ENCODE measurements at places on chromosomes 7 and 10.

- DNase-seq = no peak
These were observed 102.8 kb downstream of the PRKG1 start for GRCh38 chr10:51176976-51177695.

- DNase-seq = no peak
These were observed 39.2 kb upstream of the RPA3 start for GRCh38 chr7:7757576-7757975.

DNA sequence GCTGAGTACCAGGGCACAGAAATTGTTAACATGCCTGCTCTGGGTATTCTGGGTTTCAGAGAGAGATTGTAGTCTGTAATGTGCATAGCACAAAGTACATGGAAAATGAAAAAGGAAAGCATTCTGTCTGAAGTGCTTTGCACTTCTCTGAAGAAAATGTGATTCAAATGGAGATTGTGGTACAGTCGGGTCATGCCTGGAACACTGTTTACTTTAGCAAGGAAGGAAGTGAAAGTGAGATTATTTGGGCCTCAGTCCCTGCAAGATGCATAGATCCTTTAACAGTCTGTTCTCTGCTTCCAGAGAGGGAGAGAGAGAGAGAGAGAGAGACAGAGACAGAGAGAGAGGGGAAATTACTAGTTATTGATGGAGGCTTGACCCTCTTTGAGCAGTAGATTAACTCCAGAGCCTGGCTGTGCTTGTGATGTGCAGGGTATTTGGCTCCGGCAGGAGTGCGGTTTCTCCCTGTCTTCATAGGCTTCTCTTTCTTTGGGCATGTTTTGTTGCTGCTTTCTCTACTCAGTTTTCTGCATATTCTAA, 5.4 kb downstream of the VWC2 start:
- no peak for DNase-seq

- no peak for DNase-seq
These were observed 666.4 kb upstream of the MKI67 start for GRCh38 chr10:128792426-128793140.

- no peak for DNase-seq
These were observed 177.3 kb downstream of the RPS24 start for GRCh38 chr10:78210976-78211375.
